ENCODE measurements at places on chromosomes 6 and 20.
A peak's percentile ranks its signal among the peaks of the same experiment; 100 is the strongest.

GRCh38 chr6:99458319-99458718 lies 33.2 kb upstream of the PNISR start:
- DNase-seq, result no peak

DNA sequence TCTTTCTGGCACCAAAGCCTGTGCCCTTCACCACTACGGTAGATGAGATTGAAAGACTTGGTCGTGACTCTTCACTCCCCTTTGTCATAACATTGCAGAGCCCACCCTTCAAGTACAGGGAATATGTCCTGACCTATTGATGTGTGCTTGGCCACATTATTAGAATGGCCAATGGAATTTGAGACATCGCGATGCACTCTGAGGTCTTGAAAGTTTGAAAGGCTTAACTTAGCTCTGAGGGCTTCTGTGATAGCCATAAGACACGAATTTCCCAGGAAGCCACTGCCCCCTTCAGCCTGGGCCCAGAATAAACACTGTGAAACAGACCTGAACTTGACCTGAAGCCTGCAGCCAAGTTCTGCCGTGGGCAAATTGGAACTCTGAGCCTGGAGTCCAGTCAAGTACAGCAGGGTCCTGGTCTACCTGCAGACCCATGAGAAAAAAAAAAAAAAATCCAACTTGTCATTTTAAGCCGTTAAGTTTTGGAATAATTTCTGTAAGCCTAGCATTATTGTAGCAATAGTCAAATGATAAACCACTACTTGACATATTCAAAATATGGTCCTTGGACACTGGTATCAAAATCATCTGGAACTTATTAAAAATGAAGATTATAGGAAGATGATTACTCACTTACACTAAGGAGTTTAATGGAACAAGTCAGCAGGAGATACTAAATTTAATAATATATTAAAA lies 36.9 kb upstream of the TRAF3IP2 start:
- DNase-seq, result no peak

- peak; percentile 34 for DNase-seq
These were observed 158.1 kb upstream of the ZNF184 start for GRCh38 chr6:27630727-27631608.

GRCh38 chr6:13437218-13437996 lies 50.0 kb downstream of the GFOD1 start:
- DNase-seq, result no peak

DNA sequence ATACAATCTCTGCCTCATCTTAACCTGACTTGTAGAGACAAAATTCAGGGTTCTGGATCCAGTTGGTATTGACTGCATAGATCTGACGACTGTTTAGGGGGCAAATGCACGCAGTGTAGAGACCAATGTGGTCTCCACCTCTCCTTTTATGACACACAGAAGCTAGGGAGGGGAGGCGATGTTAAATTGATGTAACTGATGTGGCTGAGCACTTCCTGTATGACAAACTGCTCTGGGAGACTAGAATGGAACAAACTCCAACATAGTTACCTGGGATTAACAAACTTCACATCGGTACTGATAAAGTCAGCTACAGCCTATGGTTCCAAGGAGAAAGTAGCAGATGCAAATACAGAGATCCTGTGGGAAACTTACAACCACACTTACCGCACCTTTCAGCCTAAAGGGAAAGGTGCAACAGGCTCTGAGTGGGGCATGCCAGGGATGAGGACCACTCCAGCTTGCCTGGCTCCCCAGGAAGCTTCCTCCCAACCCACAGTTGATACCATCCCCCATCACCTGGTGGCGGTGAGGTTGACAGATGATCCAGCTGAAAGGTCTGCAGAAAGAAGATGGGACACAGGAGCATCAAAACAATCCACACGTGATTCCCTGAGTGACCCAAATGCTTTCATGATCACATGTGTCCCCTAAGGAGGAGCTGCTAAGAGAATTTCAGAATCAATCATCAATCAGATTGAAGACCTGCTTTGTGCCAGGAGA lies 60.6 kb upstream of the MRPS10 start:
- DNase-seq, result no peak
